ENCODE measurements at places on chromosomes 6 and 20.

GRCh38 chr6:101118136-101118396 lies 236.9 kb upstream of the ASCC3 start:
- DNase-seq, result no peak

DNA sequence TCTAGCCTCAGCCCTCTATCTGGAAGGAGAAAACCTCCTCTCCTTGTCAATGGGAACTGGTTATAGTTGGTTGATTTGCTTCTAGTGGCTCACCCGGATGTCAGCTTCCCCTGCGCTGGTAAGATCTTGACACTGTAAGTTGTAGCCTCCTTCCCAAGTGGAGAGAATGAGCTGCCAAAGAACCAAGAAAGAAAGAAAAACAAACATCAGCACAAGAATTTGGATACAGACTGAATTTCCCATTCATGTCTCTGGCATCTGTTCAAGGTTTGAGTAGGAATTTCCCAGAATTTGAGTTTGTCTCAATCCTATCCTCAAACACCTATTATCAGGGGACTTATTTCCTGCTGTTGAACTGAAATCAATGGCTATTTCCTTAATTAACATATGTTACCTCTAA lies 44.1 kb downstream of the ELOVL2 start:
- DNase-seq, result no peak

GRCh38 chr20:4555188-4555890 lies 166.4 kb upstream of the PRND start:
- DNase-seq, result no peak

GRCh38 chr6:14513496-14514393 lies 396.2 kb downstream of the CD83 start:
- DNase-seq, result no peak

- no peak for DNase-seq
Measured at GRCh38 chr6:167764713-167765479, 61.8 kb upstream of the AFDN start.

DNA sequence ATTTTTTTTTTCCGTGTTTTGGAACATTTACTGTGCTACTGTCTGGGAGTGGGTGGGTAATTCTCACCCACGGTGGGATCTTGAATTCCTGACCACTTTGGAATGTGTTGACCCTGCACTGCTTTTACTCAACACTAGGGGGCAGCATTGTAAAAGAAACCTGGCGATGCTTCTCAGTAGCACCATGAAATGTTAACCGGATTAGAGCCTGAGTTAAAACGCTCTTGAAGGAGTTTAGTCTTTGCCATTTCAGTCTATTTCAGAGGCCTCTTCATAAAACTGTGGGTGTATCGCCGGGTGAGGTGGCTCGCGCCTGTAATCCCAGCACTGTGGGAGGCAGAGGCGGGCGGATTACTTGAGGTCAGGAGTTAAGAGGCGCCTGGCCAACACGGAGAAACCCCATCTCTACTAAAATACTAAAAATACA lies 114.4 kb upstream of the PRND start:
- DNase-seq, result peak; percentile 42

GRCh38 chr6:42201382-42201781 lies 6.6 kb upstream of the GUCA1B start:
- no peak for DNase-seq

DNA sequence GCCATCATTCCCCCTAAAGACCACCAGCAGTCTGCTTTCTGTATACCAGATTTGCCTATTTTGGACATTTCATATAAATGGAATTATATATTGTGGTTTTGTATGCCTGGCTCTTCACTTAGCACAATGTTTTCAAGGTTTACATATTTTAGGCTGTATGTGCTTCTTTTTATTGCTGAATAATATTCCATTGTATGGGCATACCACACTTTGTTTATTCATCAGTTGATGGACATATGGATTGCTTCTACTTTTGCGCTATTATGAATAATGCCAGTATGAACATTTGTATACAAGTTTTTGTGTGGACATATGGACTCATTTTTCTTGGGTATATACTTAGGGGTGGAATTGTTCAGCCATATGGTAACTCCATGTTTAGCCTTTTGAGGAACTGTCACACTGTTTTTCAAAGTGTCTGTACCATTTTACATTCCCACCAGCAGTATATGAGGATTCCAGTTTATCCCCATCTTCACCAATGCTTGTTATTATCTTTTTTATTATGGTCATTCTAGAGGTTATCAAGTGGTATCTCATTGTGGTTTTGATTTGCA lies 12.7 kb downstream of the L3MBTL1 start:
- no peak for DNase-seq

GRCh38 chr6:40906759-40907158 lies 132.3 kb downstream of the UNC5CL start:
- no peak for DNase-seq

DNA sequence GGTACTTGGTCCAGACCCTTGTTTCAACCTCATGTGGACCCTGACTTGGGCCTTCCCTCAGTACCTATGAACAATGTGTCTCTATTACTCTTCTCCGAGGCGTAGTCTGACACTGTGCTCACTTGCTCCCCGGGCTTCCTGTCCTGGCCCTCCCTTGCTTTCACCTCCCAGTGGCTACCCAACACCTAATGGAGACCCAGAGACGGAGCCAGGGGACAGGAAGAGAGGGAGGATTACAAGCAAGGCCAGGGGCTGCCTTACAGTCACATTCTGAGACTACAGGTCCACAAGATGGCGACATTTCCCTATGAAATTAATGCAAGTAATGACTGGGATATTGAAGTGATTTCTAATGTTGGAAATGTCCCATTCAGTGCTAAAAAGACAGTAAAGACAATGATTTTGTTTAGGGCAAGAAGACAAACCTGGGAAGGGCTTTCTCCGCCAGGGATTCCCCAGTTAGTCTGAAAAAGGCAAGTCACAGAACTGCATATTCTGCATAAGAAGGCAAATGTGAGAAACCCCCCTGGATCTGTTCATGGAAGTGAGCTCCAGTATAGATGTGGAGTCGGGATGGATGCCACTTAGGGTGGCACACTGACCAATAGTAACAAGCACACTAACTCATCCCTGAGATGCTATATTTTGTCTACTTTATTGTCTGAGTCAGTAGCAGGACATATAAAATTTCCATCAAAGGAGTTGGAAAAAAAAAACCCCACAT lies 44.0 kb upstream of the ZBTB24 start:
- DNase-seq, result peak; percentile 34

DNA sequence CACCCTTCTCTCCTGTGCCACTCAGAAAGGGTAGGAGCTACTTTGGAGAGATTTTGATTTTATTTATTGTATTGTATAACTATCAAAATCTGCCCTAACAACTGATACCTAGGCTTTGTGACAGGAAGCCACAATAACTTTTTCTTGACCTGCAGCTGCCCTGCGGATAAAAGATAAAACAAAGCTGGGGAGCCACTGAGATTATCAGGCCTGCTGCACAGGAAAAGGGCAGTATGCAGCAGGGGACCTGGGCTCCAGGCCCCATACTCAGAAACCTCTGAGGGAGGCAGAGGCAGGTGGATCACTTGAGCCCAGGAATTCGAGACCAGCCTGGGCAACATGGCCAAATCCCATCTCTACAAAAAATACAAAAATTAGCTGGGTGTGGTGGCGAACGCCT lies 980 bp upstream of the SNX21 start:
- no peak for DNase-seq

DNA sequence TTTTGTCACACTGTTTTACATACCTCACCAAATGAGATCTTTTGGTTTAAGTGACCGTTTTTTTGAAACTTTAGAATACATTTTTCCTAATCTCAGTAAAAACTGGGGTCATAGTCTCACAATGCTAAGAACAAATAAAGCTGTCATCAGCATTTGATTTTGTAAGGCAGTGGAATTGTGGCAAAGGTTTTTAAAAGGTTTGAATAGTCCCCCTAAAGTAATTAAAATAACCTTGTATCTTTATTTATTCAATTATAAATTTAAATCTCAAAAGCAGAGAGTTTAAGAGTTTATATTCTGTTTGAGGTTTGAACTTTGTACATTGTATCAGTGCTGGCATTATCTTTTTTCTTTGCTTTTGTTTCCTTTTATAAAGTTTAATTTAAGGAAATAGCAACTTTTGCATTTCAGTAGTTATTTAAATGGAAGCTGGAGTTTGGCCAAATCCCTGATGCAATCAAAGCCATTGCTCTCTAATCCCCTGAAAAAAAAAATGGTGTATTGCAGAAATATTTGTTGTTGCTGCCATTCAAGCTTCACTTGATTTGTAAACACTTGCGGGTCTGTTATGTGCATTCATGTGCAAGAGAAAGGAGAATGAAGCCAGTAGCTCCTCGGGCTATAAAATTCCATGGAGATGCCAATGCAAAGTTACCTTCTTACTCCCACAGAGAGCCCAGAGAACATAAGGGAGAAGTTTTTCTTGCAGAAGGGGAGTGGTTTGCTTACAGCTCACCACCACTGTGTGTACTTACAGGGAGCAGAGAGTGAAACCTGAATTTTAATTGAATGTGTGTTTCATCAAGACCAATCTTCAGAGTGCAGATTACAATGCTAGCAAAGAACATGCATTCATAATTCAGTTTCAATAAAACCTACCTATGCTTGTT lies 391.8 kb downstream of the ARHGAP18 start:
- no peak for DNase-seq

DNA sequence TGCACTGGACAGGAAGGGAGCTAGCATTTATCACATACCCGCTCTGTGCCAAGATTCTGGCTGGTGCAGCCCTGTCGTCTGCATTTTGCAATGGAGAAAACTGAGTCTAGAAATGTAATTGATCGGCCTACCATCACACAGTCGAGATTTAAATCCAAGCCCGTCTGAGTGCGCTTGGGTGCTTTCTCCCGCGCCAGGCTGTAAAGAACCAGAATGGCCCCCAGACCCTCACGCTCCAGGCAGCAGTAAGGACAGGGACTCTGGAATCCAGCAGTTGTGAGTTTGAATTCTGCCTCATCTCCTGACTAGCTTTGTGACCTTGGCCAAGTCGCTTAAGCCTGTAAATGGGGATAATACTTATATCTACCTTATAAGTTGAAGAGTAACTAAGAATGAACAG lies 10.8 kb downstream of the DYNLRB1 start:
- DNase-seq, result no peak

- DNase-seq, result peak; percentile 78
Measured at GRCh38 chr20:17569616-17570346, at the start of gene DSTN. Gene DSTN (plus strand): TSS chr20:17570075. CDS start chr20:17570209, 134 bp downstream.

- no peak for DNase-seq
Measured at GRCh38 chr20:59194023-59194935, 30.7 kb downstream of the ZNF831 start.

DNA sequence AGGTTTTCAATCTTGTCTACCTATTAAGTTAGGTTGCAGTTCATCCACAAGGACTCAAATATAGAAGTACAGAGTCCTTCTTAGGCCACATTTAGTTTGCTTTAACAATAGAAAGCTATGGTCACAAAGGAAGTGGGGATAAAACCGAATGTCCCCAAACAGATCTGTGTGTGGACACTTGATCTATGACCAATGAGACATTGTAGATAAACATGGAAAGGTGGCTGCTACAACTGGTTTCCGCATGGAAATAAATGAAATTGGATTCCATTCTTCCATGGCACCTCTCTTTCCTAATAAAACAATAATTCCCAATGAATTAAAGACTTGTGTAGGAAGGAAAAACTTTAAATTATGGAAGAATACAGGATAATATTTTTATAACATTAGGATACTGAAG lies 20.4 kb upstream of the DOK5 start:
- no peak for DNase-seq

DNA sequence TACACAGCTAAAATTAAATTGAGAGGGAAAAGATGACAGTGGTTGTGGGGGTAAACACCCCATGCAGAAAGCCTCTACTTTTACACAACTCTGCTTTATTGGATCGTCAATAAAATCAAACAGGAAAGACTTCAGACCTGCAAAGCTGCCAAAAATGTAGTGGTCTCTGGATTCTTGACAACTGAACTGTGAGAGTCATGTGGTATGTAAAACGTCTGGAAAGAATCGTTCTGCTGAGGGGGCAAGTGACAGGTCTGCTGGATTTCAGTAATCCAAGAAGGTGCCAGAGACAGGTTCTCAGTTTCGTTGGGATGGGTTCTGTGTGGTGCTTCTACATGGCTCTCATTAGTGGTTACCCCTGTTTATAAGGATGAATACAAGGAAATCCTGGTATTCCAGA lies 63.3 kb downstream of the TSPYL4 start:
- DNase-seq, result no peak

- DNase-seq, result no peak
Measured at GRCh38 chr6:105757512-105758200, 328.5 kb upstream of the PRDM1 start.

- no peak for DNase-seq
Measured at GRCh38 chr20:63473555-63474449, 1.3 kb upstream of the KCNQ2 start.

DNA sequence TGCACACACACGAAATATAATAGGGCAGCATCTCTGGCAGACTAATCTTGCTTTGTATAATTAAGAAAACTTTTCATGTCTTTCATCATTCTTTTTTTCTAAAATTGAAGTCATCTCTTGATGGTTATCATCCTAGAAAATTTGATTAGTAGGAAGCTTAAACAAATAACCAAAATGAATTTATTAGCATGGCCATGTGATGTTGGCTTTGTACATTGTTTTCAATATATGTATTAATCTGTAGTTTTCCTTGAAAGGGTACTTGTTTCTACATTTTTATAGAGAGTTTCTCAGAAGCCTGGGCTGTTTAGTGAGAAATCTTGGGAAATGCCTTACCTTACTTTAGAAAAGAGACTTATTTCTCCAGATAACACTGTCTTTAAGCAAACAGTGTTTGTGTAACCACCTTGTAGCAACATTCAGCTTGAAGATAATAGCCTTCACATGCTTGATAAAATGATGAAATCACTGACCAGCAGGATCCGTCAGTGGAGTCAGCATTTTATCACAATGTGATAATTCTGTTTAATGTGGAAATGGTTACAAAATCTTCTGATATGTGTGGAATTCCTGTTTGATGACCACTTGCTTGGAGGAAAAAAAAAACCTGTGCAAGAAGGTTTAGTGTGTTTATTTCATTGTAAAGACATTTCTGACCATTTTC lies 147.8 kb downstream of the MACROD2 start:
- DNase-seq, result no peak

GRCh38 chr6:64146876-64147275 lies 511.3 kb downstream of the PHF3 start:
- no peak for DNase-seq

- DNase-seq, result no peak
Measured at GRCh38 chr20:46666818-46667515, 15.7 kb upstream of the SLC13A3 start.

- DNase-seq, result no peak
Measured at GRCh38 chr20:37943033-37943432, 40.1 kb downstream of the VSTM2L start.

GRCh38 chr6:116268589-116269293 lies 11.0 kb downstream of the TSPYL1 start:
- no peak for DNase-seq

DNA sequence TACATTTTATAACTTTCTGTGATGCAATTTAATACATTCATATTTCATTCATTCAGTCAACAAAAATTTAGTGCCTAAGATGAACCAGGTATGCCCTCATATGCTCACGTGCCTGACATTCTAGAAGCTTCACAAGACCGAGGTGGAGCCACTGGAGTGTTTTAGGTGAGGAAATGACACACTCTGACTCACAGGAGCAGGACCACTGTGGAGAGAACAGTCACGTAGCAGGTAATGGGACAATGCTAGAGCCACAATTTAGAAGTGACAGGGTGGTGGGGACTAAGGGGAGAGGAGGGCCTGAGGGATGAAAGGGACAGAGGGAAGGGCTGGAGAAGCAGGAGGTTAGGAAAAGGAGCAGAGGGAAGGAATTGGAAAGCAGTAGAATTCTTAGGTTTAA lies 17.6 kb upstream of the HLA-A start:
- DNase-seq, result peak; percentile 58

GRCh38 chr20:63321148-63321831 lies 28.3 kb downstream of the COL20A1 start:
- no peak for DNase-seq
